ENCODE measurements at places on chromosomes 3 and 15.

DNA sequence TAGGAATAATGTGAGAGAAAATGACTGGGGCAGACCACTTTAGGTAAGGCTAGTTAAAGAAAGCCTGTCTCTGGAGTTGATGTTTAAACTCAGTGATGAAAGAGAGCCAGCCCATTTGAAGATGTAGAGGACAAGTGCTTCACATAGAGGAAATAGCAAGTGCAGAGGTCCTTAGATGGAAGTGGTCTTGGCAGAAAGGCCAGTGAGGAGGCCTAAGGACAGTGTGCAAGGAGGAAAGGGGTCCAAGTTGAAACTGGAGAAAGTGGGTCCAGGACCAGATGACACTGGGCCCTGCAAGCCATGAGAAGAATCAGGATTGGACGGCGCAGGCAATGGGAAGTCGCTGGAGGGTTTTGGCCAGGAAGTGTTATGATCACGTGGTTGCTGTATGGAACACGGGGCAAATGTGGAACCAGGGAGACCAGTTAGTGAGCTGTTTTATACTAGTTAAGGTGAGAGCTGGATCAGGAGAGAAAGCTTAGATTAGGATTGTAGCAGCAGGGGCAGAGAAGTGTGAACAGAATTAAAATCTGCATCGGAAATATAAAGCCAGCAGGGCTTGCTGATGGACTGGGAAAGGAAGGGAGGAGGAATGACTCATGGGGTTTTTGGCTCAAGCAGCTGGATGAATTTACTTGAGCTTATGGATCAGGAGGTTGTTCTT lies 48.0 kb upstream of the SCAANT1 start:
- no peak for DNase-seq

DNA sequence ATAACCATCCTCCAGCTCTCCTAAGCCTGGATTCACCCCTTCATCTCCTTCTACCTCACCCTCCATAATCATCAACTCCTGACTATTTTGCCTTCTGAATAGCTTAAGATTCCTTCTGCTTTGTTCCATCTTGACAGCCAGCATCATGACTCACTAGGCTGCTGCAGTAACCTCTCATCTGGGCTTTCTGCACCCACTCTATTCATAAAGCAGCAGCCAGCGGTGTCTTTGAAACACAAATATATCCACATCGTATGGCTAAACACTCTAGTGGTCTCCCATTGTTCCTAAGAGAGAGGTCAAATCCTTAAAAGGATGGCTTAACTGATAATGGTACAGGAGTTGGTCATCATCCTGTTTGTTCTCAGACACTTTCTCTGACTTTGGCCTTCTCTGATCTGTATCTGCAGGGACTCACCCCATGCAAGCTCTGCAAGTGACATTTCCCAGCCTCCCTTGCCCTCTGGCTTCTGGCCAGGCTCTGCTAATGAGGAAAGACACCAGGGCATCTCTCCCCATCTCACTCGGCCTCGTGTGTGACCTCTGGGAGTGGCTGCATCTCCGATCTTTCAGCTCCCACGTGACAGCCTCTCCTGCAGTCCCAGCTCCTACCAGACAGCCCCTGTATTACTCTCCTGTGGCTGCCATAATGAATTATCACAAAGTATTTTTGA lies 6.2 kb downstream of the GRK7 start:
- no peak for DNase-seq

DNA sequence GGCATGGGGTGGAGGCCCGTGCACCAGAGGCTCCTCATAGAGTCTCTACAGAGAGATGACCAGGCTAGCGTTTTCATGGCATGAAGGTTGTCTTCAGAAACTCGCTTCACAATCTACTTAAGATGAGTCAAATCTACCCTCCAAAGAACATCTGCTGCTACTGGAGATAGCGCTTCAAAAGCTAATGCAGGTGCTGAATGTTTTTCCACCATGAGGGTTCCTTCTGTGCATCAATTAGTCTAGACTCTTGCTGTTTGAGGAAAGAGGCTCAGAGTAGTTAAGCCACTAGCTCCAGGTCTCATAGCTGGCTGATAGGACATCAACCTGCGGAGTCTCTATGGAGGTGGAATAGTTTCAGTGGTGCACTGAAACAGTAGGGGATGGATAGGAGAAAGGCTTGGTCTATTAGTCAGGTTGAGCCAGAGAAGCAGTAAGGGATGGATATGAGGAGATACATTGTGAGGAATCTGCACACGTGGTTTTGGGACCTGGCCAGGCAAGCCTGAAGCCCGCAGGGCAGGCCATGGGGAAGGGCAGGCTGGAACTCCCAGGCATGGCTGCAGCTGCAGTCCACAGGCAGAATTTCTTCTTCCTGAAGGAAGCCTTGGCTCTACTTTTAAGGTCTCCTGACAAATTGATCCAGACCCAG lies 117.5 kb downstream of the APBA2 start:
- no peak for DNase-seq

DNA sequence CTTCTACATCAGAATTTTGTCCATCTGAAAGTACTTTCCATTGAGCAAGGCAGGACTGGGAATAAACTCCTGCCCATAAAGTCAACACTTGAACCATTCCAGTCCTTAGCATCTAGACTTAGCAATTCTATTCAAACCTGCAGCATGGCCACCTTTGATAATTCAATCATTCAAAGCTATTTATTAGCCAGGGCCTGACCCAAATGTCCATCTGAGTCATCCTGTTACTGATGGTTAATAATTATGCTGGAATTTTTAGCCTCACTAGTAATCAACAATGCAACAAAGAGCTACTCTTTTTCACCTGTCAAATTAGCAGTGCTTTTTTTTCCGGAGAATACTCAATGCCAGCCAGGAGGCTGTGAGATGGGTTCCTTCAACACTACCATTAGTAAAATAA lies 72.7 kb upstream of the SNRK start:
- no peak for DNase-seq

DNA sequence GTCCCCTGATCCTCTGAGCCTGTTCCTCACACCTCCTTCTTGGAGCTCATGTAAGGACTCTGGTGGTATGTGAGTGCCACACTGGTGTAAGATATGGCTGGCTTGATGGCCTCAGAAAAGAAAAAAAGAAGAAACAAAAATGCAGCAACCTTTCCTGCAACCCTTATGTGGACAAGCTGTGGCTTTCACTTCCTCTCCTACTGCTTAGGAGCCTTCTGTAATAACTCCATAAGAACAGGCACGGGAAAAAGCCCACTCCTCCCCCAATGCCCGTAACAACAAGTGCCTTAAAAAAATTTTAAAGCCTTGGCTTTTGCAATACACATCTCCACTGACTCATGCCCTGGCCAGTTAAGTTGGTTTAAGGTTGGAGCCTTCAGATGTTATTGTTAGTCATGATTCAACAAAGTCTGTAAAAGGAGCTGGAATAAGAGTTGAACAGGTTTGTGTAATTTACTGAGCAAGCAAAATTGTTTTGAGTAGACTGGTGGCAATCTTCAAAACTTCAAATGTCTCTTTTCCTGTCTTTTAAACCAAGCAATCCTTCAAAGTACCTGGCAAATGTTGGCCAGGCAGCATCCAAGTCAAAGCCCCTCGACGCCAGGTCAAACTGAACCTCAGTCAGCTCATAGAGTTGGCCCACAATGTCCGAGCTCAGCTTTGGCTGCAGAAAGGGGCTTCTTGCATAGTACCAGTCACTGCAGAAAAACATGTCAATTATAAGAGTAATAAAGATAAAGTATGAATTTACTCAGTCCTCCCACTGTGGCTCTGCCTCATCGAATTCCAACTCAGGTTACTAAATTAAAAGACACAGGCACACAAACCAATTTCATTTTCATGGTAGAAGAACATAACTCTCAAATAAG lies 22.9 kb downstream of the FYCO1 start:
- DNase-seq = no peak

DNA sequence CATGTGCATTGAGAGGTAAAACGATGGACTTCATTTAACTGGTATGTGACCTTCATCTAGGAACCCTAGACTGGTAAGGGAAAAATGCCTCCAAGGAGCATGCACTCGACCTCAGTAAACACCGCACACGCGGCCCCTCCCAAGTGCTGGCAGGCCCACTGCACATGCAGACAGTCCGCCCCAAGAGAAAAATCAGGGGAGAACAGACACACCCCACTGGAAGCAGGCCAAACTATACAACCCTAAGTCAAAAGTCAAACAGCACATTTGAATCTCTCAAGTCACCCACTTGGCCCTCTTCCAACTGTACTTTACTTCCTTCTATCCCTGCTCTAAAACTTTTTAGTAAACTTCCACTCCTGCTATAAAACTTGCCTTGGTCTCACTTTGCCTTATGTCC lies 250.1 kb upstream of the HES1 start:
- DNase-seq = no peak

GRCh38 chr3:174439331-174440252 lies 419.5 kb upstream of the NAALADL2 start:
- DNase-seq = no peak
